ENCODE measurements at places on chromosomes 5 and 9.

DNA sequence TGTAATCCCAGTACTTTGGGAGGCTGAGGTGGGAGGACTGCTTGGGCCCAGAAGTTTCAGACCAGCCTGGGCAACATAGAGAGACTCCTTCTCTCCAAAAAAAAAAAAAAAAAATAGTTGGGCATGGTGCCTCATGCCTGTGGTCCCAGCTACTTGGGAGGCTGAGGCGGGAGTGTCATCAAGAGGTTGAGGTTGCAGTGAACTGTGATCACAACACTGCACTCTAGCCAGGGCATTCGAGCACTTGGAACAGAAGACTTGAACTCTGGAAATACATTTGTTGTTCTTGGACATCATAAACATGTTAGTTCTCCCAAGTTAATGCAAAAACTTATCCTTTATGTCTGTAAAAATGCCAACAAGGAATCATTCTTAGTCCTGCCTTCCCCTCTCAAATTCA, 29.6 kb downstream of the EHMT1 start:
- no peak for DNase-seq

GRCh38 chr5:142655339-142656267, 30.3 kb downstream of the FGF1 start:
- peak; percentile 63 for DNase-seq

DNA sequence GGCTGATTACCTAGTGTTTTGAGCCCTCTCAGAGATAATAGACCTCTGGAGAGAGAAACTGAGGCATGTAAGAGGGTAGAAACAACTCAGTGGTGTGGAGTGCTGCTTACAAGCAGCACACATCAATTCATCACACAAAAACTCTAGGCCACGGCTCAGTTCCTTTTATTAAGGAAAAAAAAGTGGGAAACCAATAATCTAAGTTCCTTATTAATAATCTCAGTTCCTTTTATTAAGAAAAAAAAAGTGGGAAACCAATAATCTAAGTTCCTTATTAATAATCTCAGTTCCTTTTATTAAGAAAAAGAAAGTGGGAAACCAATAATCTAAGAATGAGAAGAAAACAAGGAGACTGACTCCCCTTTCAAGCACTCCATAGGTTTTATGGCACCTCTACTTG, 28.0 kb downstream of the TXNDC8 start:
- no peak for DNase-seq

DNA sequence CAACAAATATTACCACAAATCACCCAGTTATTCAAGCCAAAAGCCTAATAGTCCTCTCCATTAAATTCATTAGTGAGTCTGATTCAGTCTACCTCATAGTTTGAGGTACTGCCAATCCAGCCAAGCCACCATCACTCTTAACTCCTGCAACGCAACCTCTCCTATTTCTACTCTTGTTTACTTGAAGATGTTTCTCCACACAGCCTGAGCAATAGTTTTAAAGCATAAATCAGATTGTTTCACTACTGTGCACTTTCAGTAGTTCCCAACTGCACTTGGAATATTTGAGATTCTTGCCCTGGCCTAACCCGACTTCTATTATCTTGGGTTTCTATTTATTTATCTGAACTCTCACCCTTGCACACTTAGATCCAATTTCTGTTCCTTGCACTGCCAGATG, 85.5 kb downstream of the YIPF5 start:
- no peak for DNase-seq

GRCh38 chr5:80234116-80234948, 21.5 kb downstream of the SERINC5 start:
- DNase-seq: no peak

- no peak for DNase-seq
Measured at GRCh38 chr5:133750856-133751255, 138.5 kb upstream of the FSTL4 start.

- DNase-seq: no peak
Measured at GRCh38 chr5:171481571-171482433, 62.4 kb downstream of the FGF18 start.

GRCh38 chr5:127582773-127583370, 65.4 kb downstream of the PRRC1 start:
- DNase-seq: no peak

DNA sequence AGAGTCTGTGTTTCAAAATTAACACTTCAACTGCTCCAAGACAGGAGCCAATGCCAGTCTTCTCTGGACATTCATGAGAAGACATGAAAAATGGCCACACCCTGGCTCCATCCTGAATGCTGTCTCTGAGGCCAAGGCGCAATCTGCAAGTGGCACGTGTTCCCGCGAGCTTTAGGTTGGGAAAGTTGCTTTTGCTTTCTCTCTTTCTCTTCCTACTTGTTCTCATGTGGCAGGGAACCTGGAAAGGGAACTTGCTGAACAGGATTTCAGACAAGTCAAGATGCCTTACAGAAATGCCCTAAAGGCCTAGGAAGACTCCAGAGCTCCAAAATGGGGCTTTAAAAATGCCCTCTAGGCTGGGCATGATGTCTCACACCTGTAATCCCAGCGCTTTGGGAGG, 91.9 kb upstream of the OTULINL start:
- no peak for DNase-seq

- no peak for DNase-seq
Measured at GRCh38 chr9:15999422-16000339, 446.8 kb downstream of the CCDC171 start.

DNA sequence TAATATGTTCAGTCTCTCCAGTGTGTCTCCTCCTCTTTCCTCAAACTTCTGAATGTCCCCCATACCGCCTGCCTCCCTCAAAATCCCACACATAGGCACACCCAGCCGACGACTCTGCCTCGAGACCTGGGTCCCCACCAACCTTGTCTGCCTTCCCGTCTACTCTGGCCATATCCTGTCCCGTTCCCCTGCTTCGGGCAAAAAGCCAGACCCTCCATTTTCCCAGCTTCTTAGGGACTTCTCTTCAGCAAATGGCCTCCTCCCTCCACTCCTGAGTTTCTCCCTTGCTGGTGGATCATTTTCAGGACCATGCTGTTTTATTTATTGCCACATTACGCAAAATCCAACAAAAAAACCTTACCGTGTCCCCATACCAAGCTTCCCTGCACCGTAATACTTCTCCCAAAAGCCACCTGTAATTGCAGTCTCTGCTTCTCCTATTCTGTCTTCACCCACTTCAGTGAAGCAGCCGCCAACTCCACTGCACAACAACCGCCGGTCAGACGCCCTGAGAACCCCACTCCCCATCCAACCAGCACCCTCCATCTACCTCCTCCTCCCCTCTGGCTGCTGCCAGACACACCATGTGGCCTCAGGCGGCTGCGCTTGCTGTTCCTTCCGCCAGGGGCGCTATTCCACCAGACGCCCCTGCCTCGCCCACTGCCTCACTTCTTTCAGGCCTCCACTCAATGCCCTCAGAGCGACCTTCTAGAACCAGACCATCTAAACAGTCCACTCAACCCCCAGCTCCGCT, 117.0 kb downstream of the TRPM6 start:
- DNase-seq: peak; percentile 41

- DNase-seq: no peak
Measured at GRCh38 chr5:146646441-146646840, 130.5 kb upstream of the GPR151 start.

DNA sequence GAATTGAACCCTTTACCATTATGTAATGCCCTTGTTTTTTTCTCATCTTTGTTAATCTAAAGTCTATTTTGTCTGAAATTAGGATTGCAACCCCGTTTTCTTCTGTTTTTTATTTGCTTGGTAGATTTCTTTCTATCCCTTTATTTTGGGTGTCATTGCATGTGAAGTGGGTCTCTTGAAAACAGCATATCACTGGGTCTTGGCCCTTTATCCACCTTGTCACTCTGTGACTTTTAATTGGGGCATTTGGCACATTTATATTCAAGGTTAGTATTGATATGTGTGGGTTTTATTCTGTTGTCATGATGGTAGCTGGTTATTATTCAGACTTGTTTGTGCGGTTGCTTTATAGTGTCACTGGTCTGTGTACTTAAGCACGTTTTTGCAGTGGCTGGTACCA, 117.4 kb upstream of the MARCHF11 start:
- DNase-seq: no peak

DNA sequence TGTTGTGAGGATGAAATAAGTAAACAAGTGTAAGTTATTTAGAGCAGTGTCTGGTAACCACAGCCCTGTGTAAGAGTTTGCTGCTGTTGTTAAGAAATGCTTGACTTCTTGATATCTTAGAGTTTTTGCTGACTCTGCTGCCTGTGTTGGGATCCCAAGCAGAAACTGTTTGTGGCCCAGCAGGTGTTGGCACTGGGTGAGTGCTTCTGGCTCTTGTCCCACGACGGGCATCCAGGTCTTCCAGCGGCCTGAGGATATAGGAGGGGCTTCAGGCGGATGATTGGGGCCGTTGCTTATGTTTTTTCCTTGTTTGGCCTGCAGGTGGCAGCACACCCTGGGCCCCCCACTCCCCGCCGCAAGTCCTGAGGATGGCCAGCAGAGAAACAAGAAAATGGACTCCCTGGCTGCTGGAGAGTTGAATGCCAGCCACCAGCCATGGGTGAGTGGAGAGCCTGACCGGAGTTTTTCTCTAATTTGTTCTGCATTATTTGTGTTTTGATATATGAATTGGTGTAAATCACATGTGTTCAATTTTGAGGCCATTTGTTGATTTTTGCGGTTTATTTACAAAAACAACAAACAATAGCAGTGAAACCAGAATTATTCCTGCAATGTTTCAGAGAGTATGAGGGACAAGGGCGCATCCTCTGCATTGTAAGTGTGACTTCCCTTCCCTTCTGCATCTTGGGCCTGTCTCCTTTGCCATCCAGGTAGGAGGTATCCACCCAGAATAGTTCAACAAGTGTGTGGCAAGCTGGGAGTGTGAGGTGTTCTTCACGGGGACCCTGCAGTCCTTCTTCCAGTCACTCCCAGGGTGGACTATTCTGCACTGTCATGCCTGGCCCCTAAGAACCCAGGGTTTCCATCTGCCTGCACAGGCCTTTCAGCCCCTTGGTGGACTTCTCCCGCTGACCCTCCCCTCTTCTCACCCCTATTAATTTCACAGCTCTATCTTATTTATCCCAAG, 50.3 kb downstream of the SLC22A5 start:
- DNase-seq: peak; percentile 73

GRCh38 chr5:140143521-140144258, 18.0 kb downstream of the IGIP start:
- DNase-seq: no peak

DNA sequence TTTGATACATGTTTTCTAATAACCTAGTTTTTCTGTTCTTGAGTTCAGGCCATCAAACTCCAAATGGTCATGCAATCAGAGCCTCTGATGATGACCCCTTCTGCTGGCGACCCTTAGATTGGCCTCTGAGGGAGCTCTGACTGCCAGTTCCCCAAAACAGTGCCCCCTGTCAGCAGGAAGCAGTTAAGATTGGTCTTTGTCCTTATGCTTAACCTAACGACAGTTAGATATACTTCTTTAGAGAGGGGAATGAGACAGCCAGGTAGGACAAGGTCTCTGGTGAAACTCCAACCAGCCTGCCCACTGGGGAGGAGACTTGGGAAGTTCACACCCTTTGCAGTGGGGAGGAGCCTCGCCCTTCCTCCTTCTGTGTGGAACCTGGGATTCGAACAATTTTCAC, 390.4 kb upstream of the KIF2A start:
- DNase-seq: no peak

DNA sequence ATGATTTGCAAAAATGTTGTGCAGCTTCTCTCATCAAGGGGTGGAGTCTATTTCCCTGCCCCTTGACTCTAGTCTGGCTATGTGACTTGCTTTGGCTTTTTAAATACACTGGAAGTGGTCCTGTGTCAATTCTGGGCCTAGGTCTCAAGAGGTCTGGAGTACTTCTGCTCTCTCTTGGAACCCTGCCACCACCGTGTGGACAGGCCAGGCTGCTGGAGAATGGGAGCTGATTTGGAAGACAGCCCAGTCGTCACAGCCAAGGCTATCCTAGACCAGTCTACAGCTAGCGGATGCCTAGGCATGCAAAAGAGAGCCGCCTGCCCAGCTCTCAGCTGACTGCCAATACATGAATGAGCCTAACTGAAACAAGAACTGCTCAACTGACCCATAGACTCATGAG, 56.7 kb upstream of the CLINT1 start:
- DNase-seq: no peak

DNA sequence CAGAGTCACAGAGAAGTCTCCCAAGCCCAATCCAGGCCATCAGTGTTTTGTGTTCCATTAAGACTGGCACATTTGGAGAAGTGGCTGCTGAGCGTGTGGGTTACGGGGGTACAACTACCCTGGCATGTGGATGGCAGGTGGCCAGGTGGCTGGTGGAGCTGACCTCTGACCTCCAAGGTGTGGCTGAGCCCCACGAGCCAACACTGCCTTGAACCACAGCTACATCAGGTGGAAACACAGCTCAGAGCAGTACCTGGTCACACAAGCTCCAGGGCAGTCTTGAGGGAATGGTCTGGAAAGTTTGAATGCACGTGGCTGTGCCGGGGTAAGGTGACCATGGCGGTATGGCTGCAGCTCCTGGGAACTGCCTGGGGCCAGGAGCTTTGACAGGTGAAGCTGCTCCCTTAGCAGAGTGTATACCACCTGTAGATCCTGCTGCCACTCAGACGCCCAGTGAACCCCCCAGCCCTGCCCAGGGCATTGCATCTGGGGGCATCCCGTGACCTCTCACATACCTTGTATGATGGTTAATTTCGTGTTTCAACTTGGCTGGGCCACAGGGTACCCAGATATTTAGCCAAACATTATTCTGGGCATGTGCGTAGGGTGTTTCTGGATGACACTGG, 207.9 kb downstream of the GADD45G start:
- DNase-seq: no peak

DNA sequence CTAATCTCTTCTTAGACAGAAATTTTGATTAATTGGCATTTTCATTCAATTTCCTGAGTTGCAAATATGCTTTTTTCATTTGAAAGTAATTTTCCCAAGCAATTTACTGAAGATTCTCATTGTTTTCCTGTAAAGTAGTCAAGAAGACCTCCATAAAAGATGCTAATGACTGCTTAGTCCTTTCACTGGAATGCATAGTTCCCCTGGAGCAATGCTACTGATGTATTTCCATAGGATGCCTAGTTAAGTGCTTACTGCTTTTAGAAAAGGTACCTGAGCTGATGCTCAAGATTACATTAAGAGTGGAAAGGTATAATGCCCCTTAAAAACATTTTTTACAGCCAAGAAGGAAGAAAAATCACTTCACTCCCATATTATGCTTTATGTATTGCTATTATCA, 109.2 kb upstream of the EMB start:
- no peak for DNase-seq

GRCh38 chr5:15010936-15011335, 139.4 kb upstream of the ANKH start:
- DNase-seq: no peak

DNA sequence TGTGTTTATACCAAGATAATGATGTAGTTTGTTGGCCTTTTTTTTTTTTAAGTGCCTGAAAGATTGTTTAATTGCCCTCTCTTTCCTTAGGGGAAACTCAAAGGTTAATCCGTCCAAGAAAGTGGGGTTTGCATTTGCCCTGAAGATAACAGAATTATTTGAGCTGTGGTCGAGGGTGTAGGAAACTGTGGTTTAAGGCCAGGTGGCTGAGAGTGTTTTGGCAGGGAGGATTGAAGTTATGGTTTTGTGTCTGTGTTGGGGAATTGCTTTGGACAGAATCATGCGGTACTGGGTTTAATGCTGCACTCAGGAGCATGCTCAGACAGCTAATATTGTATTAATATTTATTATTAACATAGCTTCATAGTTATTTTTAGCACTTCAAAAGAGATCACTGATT, 509.8 kb downstream of the EBF1 start:
- DNase-seq: no peak

- DNase-seq: no peak
Measured at GRCh38 chr9:14209399-14210345, 104.3 kb downstream of the NFIB start.

- no peak for DNase-seq
Measured at GRCh38 chr9:38343037-38343436, 49.5 kb upstream of the ALDH1B1 start.

Measured in CD4-positive, alpha-beta T cell treated with Interleukin-10 for 1 hour (primary cell).